ENCODE measurements at places on chromosomes 16 and 17.

GRCh38 chr17:27247071-27247957, 46.6 kb upstream of the WSB1 start:
- no peak for DNase-seq

GRCh38 chr16:82454152-82454551, 172.6 kb upstream of the CDH13 start:
- no peak for DNase-seq

DNA sequence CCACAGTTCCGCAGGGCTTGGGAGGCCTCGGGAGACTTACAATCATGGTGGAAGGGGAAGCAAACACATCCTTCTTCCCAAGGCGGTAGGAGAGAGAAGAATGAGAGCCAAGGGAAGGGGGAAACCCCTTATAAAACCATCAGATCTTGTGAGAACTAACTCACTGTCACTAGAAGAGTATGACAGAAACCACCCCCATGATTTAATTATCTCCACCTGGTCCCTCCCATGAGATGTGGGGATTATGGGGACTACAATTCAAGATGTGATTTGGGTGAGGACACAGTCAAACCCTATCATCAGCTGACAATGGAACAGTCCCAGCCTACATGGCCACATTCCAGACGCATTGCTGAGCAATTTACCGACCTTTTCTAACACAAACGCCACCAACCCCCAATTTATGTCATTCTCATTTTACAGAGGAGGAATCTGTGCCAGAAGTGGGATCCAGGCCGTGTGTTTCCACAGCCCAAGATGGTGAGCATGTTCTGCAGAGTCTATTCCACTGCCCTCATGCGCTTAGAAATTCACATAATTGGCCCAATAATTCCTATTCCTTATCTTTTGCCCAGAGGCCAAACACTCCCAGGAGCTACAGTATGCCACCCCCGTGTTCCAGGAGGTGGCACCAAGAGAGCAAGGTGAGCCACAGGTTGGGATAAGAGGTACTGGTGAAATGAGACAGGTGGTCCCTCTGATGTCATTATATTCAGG, 17.3 kb downstream of the MILR1 start:
- DNase-seq, result no peak

DNA sequence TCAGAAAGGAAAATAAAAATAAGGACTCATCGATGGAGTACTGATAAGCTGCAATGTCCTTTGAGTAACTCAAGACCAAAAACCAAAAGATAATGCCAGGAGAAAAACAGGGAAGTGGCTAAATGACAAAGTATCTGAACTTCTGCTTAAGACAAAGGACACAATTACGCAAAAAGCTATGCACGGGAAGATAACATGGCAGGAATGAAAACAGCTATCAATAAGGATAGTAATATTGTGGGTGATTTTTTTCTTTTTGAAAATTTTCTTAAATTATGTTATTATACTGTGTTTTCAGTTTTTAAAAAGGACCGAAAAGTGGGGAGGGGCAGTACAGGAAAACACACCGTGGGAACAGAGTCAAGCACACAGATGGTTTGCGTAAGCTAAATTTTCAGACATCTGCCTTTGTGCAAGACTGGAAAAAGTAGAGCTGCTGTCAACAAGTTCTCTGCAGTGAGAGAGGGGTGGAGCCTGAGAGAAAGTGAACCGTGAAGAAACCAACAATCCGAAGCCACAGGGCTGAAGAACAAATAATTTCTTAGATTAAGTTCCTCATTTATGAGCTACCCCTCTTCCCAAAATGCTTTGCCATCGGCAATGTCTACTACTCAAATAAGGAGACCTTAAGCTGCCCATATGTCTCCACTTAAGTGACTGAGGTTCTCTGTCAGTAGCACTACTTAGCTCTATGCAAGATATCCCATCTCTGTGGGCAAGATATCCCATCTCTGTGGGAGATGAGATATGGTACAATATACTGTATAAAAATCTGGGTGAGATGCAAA, 99.9 kb upstream of the CORO6 start:
- no peak for DNase-seq

GRCh38 chr17:58640202-58640601, 51.6 kb downstream of the TEX14 start:
- DNase-seq, result no peak

- no peak for DNase-seq
Observed at GRCh38 chr16:57870753-57871454, 68.6 kb upstream of the KIFC3 start.

DNA sequence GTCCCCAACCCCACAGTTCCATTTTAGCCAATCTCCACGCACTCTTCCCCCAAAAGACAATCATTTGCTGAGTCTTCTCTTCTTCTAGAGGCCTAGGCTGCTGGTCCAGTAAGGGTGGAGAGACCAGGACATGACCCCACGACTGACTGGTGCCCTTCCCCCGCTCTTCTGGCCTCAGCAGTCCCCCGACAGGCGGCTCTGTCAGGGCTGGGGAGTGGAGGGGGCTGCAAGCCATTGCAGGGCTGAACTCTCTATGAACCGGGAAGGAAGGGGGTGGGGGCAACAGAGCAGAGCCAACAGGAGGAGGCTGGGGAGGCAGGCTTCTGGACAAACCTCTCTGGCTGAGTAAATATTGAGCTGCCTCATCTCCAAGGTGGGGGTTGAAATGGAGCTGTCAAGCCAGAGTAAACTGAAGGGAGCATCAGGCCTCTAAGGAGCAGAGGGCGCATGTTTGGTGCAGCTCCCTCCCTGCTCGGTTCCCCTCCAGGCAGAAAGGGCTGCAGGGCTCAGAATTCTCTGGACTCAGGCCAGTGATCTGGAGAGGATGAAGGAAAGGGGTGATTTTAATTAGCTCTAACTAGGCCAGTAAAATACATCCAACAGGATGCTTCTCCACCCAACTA, 8.7 kb downstream of the HOXB1 start:
- DNase-seq, result no peak

DNA sequence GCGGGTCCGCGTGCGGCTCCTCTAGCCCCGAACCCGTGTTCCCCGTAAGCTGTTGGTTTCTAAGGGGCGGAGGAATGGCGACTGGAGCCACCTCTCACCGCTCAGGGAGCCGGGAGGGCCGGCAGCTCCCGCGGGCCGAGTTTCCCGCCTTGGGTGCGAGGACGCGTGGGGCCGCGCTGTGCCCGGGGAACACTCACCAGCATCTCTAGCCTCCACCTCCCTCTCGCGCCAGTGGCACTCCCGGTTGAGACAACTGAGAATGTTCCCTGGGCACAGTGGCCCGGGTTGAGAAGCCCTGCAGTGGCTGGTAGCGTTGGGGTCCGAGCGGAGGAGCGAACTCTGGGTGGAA, 560 bp downstream of the TELO2 start:
- peak; percentile 35 for DNase-seq

DNA sequence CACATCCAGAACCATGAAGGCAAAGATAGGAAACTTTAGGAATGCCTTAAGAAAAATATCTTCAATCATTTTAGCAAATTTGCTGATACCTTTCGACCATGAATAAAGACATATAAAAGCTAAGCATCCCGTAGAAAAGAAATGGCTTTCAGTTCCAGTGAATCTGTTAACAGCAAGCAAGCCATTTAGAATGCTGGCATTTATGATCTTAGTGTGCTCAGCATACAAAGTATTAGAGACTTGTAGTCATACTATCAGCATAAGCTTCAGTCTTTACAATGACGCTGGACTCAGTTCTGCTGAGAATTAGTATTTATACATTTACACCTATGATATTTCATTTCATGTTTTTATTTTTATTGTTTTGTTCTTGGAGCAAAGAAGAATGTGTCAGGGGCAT, 38.7 kb downstream of the VAT1L start:
- no peak for DNase-seq

- no peak for DNase-seq
Observed at GRCh38 chr16:79850348-79850747, 249.8 kb upstream of the MAF start.

- no peak for DNase-seq
Observed at GRCh38 chr17:12623220-12623848, 42.4 kb upstream of the MYOCD start.

DNA sequence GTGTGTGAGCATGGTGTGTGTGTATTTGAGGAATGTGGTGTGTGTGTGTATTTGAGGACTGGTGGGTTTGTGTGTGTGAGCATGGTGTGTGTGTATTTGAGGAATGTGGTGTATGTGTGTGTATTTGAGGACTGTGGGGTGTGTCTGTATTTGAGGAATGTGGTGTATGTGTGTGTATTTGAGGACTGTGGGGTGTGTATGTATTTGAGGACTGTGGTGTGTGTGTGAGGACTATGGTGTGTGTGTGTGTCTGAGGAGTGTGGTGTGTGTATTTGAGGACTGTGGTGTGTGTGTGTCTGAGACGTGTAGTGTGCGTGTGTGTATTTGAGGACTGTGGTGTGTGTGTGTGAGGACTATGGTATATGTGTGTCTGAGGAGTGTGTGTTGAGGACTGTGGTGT, 18.0 kb upstream of the CACNG1 start:
- DNase-seq, result no peak

GRCh38 chr17:82836823-82837357, 2.9 kb downstream of the ZNF750 start:
- no peak for DNase-seq

GRCh38 chr16:50568187-50568815, 20.1 kb downstream of the NKD1 start:
- no peak for DNase-seq

DNA sequence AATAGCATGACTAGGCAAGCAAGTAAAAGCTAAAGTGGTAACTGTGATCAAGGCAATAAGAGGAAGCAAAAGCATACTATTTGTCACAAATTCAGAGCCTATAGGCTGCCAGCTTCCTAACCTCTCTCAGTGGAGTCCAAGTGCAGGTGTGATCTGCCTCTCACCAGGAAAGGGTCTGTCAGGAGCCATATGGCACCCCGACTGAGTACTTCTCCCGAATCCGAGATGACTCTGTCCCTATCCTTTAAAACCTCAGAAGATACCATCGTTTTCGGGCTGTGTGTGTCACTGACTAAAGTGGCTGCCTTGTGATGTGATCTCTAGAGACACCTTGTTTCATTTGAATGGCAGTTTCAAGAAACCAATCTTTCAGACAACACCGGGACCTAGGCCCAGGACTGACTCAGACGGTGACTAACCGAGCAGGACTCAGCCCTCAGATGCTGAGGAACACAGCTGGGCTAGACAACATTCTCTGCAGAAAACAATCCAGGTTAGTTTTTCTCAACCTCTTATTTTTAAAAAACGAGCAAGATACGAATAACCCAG, 63.6 kb downstream of the SMG6 start:
- no peak for DNase-seq

DNA sequence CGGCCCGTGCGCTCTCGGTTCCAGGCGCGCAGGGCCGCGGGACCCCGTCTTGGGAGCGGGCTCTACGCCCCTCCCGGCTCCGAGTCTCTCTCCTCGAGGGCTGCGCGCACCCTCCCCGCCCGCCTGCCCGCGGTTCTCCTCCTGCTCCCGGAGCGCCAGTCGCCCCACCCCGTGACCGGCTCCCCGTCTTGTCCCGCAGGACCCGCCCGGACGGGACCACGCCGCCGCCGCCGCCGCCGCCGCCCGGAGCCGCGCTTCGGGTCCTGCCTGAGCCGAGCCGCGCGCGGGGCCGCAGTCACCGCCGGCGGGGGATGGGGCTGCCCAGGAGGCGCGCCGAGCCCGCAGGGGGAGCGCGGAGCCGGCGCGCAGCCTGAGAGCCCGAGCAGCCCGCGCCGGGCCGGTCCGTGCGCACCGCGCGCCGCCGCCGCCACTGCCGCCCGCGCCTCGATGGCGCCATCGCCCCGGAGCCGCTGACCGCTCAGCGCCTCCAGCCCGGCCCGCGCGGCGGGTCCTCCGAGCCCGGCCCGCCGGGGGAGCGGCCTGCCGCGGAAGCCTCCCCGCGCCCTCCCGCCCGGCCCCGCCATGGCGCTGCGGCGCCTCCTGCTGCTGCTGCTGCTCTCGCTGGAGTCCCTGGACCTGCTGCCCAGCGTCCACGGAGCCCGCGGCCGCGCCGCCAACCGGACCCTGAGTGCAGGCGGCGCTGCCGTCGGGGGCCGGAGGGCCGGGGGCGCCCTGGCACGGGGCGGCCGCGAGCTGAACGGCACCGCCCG, at the start of gene SHISA6:
Gene SHISA6 (plus strand): TSS at position 373 of the 770 bp plus-strand sequence.
- peak; percentile 32 for DNase-seq

GRCh38 chr17:79750650-79751545, 20.2 kb downstream of the ENPP7 start:
- no peak for DNase-seq

DNA sequence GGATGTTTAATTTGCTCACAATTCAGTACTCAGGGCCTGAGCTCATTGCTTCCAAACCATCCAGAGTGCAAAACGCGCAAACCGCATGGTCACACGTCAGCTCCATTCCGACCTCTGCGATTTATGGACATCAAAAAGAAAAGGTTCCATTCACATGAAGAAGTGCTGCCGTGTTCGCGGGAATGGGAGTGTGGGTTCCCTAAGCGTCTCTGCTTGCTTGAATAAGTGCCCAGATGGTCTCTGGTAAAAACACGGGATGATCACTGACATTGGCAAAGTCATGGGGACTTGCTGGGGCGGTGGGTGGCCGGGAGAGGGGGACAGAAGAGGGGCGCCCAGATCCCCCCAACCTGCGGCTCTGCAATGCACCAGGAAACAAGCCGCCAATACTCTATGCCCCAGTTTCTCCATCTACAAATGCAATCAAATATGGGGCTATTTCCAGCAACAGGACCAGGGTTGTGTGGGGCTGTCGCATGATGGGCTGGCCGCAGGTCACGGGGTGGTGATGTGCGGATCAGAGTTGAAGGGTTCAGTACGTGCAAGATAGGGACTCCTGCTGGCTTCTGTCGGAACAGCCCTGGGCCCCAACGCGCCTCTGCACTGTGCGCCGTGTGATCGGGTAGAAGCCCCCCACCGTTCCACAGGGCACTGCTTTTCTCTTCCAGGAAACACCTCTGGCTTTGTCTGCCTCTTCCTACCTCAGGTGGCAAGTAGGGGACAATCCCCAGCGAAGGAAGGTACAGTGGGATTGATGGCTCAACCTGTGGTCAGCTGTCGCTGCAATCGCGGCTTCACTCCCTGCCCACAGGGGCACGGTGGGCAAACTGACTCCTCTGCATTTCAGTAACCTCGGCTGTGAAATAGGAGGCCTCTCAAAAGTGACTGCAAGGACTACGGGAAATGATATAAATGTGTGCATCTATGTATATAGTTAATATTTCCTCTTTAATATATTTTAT, 11.2 kb downstream of the FOXF1 start:
- no peak for DNase-seq

DNA sequence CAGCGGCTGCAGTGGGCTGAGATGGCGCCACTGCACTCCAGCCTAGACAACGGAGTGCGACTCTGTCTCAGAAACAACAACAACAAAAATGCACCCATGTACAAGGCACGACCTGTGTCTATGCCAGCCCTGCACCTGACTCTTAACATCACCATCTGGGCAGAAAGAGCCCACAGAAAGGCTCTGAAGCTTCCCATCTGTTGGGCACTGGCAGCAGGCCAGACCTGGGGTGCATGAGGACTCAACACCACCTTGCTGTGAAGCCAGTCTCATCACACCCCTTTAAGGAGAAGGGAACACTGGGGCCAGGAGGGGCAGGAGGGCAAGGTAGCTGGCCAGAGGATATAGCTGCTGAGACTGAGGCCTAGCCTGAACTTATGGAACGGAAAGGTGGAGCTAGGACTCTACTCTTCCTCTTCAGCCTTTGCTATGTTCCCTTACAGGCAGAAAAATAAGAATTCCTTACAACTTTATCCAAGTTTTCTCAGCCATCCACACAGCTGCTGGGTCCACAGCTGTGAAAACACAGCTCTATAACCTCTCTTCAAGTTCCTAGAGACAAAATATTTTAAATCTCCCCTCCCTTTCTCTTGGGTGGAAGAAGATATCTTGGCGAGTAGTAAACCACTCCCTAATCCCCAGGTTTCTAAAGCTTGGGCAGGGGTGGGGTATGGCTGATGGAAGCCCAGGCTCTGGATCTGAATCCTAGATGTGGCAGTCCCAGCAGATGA, 2.8 kb downstream of the ELOB start:
- no peak for DNase-seq

GRCh38 chr17:82647593-82648164, 565 bp downstream of the WDR45B start:
- DNase-seq, result peak; percentile 50
